ENCODE measurements at places on chromosomes 5 and 9. TPM values are rescaled to one million over a fixed set of nuclear protein-coding genes. Genes with fewer than 3 reads are reported as not detected.

DNA sequence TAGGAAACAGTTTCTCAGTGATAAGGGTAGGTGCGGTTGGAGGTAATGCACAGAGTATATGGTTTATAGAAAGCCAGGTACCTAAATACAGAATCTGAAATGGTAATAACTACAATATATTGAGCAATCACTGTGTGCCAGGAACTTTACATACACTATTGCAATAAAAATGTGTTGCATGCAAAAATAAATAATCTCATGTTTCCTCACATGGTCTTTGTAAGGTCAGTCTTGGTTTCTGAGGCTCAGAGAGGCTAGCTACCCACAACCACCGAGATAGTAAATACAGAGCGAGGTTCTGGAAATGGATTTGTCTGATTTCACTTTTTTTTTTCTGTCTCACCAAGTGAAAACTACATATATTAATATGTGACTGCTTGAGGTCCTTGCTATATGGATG lies 128.9 kb downstream of the CAMK4 start:
- no peak overlapping the region for H3K27ac ChIP-seq
- no peak for DNase-seq
- no peaks in the 10 kb centered on the region for H3K4me1 ChIP-seq
- no peaks in the 10 kb centered on the region for H3K27me3 ChIP-seq
- H3K36me3 ChIP-seq = no peaks in the 10 kb centered on the region
- no peak overlapping the region for H3K4me3 ChIP-seq

DNA sequence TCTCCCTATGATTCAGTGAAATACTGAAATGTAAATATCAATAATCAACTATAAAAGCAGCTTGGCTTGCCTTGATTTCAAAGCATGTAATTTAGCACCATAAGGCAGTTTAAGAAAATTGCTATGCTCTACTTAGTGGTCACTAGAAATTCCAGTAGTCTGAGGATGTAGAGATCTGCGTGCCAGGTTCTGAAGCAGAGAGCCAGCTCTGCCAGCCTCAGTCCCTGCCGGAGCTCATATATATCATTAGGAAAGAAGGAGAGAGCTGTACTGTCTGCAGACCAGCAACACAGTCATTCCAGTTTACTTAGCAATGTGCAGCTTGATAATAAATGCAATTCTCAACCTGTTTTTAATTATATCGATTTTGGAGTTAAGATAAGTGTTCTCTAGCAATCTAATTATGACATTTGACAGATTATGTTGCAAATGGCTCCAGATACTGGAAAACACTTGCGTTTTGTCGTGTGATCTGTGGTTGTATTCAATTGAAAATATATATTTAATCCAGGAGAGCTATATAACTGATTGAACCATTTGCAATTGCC lies 540.5 kb downstream of the CTNND2 start:
- H3K4me3 ChIP-seq = no peak overlapping the region
- H3K36me3 ChIP-seq = peaks cover 47% of the 10 kb centered on the region
- no peaks in the 10 kb centered on the region for H3K4me1 ChIP-seq
- no peak for DNase-seq

The GRXCR2 gene
- not detected for total RNA-seq

The IL4 gene
- total RNA-seq = not detected

- DNase-seq = no peak
- no peaks in the 10 kb centered on the region for H3K4me1 ChIP-seq
- no peak overlapping the region for H3K4me3 ChIP-seq
- H3K27ac ChIP-seq = no peak overlapping the region
- no peaks in the 10 kb centered on the region for H3K27me3 ChIP-seq
Measured at GRCh38 chr5:165325221-165325620, 1819.8 kb downstream of the MAT2B start.
